ENCODE measurements at places on chromosomes 4 and X.
A peak's percentile ranks its signal among the peaks of the same experiment; 100 is the strongest.

DNA sequence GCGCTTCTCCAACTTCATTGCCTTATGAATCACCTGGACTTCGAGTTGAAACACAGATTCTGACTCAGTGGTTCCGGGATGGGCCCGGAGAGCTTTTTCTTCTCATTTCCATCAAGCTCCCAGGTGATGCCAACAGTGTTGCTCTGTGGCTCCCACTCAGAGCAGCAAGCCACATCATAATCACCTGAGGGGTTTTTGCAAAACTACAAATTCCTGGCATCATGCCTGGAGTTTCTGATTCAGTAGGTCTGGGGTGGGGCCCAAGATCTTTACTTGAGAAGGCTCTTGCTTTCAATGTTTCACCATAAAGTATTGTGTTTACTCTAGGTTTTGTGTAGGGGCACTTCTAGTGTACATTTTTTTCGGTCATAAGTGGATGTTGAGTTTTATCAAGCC, 7.0 kb downstream of the MTM1 start:
- no peak for DNase-seq

DNA sequence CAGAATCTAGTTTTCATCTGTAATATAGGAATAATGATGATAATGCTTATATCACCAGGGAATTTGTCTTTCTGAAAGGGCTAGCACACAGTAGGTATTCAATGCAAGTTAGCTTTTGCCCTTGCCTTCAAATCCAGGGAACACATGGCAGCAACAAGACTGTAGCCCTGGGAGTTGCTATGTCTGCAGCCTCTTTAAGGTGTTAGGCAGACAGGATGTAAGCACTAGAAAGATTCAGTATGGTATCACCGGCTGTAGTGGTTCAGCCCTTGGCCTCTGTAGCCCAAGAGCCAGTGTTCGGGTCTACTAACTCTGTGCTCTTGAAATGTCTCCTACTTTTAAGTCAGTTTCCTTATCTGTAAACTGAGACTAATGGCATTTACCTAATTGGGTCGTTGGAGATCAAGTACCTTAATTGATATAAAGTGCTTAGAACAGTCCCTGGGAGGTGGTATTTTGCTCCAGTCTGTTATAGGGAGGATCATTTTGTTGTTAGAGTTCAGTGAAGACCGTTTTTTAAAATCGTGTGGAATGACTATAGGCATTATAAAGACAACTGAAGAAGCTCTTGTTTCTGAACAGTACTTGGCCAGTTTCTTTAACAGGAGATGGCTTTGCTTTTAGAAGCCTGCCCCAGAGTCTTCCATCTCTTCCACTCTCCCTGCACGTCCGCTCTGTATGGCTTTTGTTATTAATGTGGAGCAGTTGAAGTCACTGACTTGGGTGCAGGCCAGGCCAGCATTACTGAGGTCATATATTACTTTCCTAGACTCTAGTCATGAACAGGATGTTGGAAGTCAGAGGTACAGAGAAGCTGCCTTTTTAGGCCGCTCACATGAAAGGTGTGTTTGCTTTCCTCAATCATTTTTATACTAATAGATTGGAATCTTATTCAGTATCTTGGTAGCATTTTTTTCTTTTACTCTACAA, 44.8 kb downstream of the GAB1 start:
- DNase-seq, result no peak

- no peak for DNase-seq
These were observed 321.6 kb downstream of the PPP3CA start for GRCh38 chr4:101025755-101026154.

- no peak for DNase-seq
These were observed 55.0 kb downstream of the MRPL1 start for GRCh38 chr4:77917601-77918000.

- DNase-seq, result no peak
These were observed 3.3 kb upstream of the FGA start for GRCh38 chr4:154593868-154594267.

DNA sequence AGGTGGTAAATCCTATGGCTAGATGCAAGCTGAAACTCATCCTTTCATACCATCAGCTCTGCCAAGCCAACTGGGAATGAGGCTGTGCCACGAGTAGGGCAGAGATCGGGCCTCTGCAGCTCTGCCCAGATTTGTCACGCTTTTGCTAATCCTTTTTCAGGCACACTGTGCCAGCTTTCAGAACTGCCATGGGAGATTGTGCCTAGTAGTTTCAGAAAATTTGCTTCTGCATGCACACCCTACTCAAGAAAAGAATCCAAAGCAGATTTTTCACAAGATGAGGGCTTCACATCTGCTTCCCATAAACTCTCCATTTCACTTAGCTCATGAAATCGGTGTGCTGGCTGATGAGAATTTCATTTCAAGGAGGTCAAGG, 3.3 kb upstream of the ADH7 start:
- peak; percentile 25 for DNase-seq

DNA sequence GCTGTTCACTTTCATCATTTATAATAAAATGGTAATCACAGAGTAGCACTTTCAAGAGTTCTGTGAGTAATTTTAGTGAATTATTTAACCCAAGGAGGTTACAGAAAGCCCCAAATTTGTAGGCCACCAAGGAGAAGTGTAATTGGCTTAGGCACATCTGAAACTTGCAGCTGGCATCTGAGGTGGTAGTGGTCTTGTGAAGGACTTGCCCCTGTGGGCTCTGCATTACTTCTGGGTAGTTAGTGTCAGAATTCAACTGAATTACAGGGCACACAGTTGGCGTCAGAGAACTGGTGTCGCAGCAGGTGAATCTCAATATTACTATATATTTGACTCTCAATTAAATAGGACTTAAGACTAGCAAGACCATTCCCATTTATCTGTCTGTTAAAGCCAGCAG, 36.9 kb downstream of the GPR174 start:
- no peak for DNase-seq

GRCh38 chr4:139933104-139933503, 220.9 kb downstream of the MAML3 start:
- DNase-seq, result no peak

- no peak for DNase-seq
These were observed 125.5 kb upstream of the STS start for GRCh38 chrX:7021991-7022390.

Measured in AG09319 (cell line).